Activated CD8-positive, alpha-beta memory T cell treated with anti-CD3 and anti-CD28 coated beads for 36 hours (primary cell): ENCODE measurements at places on chromosomes 11 and 22. TPM values are rescaled to one million over a fixed set of nuclear protein-coding genes. Genes with fewer than 3 reads are reported as not detected.

The SOX10 gene
- total RNA-seq, result not detected

The CHRM1 gene
- total RNA-seq, result not detected

The TREH gene
- total RNA-seq, result not detected

The SERPINH1 gene
- 19.3 TPM for total RNA-seq

The INSC gene
- 0.23 TPM for total RNA-seq

The SYT13 gene
- total RNA-seq, result not detected
